Liver (tissue), 10 donors: ENCODE measurements at places on chromosomes 6 and 20. TPM values are rescaled to one million over a fixed set of nuclear protein-coding genes. Genes with fewer than 3 reads are reported as not detected.

GRCh38 chr20:33419140-33419974 lies 18.0 kb upstream of the CDK5RAP1 start:
- H3K36me3 ChIP-seq, result no peaks in the 10 kb centered on the region
- H3K4me3 ChIP-seq, result no peak overlapping the region
- DNase-seq, result peak; percentile 65
- no peaks in the 10 kb centered on the region for H3K4me1 ChIP-seq
- H3K27me3 ChIP-seq, result no peaks in the 10 kb centered on the region

DNA sequence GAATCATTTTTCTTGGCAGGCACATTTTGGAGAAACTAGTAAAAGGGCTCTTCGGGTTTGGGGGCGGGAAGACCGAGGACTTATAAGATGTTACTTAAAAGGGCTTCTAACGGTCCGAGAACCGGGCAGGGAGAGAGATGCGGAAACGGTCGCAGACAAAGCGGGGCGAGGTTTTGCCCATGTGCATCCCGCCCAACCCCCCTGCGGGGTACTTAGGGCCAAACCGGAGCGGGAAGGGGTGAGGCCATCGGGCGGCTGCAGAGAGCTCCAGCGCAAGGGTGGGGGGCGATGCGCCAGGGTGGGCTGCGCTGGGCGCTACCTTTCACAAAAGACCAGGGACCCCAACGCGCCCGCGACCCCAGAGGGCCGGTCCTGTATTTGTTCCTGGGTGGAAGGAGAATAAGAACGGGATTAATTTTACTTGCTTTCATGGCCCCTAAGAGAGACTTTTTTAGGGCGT lies 616 bp downstream of the TUBB start:
- peaks cover 41% of the 10 kb centered on the region for H3K4me1 ChIP-seq
- H3K27ac ChIP-seq, result peak overlapping the region; percentile 90
- peak overlapping the region; percentile 94 for H3K4me3 ChIP-seq
- peaks cover 30% of the 10 kb centered on the region for H3K36me3 ChIP-seq
- no peaks in the 10 kb centered on the region for H3K27me3 ChIP-seq
- peak; percentile 71 for DNase-seq

GRCh38 chr6:110618591-110619267 lies 142.3 kb upstream of the SLC22A16 start:
- no peaks in the 10 kb centered on the region for H3K27me3 ChIP-seq
- no peak overlapping the region for H3K4me3 ChIP-seq
- no peak for DNase-seq

GUCA1A gene
- not detected for total RNA-seq
